ENCODE measurements at places on chromosomes 16 and 17.

DNA sequence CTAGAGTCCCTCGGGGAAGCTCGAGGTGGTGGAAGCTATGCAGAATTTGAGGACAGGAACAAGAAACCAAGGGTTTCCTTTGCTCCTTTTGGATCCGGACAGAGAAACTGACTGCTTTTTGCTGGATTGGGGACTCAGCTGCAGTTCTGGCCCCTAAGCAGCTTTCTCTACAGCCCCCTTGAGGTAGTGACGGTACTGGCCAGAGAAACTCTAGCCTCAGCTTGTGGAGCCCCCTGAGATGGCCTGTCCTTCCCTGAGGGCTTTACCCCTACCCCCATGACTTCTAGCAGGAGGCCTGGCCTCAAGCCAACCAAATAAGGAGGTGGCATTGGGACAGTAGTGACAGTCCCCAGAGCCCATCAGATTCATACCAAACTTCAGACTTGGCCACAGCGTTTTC lies 118.1 kb downstream of the IRX5 start:
- no peak for DNase-seq

GRCh38 chr16:8846401-8846932 lies 22.3 kb downstream of the CARHSP1 start:
- no peak for DNase-seq

DNA sequence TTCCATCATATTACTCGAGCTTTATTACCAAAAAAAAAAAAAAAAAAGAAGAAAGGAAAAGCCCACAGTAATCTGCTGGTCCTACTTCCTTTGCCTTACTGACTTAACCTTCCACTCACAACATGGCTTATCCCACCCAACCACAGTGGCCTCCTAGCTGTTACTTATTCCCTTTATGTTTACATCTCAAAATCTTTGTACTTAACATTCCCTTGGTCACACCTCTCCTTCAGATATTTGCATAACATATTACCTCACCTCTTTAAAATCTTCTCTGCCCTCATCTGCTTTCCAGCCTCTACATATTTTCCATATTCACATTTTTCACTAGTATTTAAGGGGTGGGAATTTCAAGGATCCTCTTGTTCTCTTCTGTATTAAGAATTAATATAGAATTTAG lies 327.0 kb upstream of the TBX2 start:
- DNase-seq, result no peak

- DNase-seq, result no peak
Observed at GRCh38 chr16:64362193-64362592, 759.7 kb downstream of the CDH11 start.

DNA sequence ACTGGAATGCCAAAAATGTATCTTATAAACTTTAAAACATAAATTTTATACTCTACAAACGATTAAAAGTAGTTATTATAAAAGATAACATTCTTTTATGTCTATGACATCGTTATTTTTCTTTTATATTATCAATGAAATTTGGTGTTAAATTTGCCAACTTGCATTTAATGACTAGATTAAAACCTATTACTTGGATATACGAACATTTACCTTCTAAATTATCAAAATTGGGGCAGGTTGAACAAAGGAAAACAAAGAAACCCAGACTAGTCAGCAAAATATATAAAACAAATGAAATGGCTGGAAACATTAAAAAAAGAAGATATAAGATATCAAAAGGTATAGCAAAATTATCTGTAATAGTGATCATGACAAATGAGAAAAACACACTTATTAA lies 34.1 kb upstream of the ABCA3 start:
- no peak for DNase-seq

GRCh38 chr17:28726226-28726626 lies at the start of gene TLCD1:
Gene TLCD1, minus strand, starts transcription at chr17:28726233. Its CDS starts 136 bp downstream, at chr17:28726097.
- DNase-seq, result peak; percentile 75

- DNase-seq, result no peak
Observed at GRCh38 chr16:81221731-81222130, 16.8 kb upstream of the BCO1 start.

- DNase-seq, result no peak
Observed at GRCh38 chr17:63653050-63653449, 30.8 kb downstream of the MAP3K3 start.

- no peak for DNase-seq
Observed at GRCh38 chr17:35914354-35914753, 16.2 kb downstream of the RDM1 start.

GRCh38 chr16:46808997-46809396 lies 22.0 kb downstream of the C16orf87 start:
- no peak for DNase-seq

DNA sequence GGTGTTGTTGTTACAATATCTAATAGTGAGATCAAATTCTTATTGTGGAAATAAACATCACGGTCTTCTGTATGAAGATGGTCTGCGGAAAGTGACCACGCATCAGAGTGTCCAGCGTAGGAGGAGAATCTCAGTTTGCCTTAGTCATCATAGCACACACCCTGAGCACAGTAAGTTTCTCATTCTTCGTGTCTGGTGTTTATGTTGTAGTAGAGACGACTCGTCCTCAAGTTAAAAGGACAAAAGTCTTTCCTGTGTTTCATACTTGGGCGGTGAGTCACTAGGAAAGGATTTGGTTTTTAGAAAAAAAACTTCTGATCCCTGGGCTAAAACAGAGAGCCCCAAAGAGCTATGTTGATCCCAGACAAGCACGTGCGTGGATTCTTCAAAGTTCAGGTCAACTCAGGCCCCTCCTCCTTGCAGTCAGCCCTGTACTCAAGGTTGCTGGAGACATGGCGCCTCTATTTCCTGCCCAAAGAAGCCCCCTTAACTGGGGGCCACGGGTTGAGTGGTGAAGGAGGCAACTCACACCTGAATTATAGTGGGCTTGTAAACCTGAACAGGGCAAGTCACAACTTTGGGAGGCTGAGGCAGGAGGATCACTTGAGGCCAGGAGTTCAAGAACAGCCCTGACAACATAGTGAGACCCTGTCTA lies 170.4 kb downstream of the ZFHX3 start:
- DNase-seq, result no peak

DNA sequence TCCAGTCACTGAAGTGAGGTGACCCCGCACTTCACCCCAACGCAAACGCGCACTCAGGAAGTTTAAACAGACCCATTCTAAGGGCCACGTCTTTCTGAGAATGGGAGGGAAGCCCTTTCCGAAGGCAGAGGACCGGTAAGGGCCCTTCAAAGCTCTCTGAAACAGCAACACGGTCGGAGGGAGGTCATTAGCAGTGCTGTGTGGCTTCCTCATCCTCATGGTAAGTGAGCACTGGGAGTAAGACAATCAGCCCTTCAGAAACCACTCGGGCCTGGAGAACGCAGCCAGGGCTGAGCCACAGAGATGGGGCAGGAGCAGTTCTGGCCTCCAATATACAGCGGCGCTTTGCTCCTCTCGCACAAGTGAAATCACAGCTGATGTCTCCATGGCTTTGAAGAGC lies 23.7 kb downstream of the SRL start:
- no peak for DNase-seq

DNA sequence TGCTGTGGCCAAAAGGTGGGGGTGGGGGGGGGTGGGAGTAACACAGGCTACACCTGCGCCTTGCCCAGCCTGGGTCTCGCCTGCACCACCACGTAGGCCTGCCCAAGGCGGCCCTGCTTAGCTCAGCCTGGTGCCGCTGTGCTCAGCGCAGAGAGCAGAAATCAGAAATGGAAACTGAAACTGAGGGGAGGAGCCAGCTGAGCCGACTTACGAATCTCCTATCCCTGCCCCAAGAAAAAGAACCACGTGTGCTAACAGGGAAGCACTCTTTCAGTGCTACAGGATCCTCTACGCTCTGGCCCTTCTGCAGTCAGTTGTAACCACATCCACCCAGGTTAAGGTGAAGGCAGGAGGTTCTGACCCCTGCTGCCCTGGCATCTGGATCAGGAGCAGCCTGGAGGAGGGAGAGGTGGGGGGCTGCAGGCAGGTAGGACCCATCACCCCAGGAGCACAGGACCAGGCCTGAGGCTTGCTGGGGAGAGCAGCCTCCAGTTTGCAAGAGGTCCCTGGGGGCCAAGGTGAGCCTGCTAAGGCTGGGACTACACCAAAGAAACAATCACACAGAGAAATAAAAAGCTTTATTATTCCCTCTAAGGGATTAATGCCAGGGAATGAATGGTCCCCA lies at the start of gene DHX58:
Gene DHX58 (minus strand): TSS at position 163 of the 625 bp plus-strand sequence. CDS start 822 bp downstream, outside the sequence.
- peak; percentile 83 for DNase-seq

- DNase-seq, result no peak
Observed at GRCh38 chr17:65254166-65254565, 117.0 kb downstream of the RGS9 start.

DNA sequence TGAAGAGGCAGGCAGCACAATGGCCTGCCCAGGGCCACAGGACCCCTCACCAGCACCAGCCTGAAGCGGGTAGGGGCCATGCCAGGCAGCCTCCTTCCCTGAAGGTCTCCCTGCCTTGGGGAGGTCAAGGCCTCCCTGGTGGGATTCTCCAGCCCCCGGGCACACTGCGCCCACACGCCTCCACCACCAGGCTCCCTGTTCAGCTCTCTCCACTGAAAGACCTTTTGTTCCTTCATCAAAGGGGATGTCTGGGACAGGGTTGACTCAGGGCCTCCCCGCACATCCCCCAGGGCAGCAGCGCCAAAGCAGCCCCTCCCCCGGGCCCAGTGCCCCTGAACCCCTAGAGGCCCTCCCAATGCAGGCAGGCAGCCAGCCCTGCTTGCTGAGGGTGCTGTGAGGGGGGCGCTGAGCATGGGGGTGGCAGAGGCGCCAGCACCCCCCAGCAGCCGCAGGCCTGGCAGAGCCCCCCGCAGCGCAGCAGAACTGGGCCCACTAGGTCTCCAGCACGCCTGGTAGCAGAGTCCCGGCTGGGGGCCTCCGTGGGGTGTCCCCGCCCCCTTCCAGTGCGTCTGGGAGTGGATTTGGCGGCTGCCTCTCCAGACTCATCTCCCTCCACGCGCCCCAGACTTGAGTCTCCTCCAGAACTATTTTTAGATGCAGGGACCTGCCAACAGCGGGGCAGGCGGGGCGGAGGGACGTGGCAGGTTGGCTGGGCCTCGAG lies 13.1 kb downstream of the BCAR1 start:
- no peak for DNase-seq

DNA sequence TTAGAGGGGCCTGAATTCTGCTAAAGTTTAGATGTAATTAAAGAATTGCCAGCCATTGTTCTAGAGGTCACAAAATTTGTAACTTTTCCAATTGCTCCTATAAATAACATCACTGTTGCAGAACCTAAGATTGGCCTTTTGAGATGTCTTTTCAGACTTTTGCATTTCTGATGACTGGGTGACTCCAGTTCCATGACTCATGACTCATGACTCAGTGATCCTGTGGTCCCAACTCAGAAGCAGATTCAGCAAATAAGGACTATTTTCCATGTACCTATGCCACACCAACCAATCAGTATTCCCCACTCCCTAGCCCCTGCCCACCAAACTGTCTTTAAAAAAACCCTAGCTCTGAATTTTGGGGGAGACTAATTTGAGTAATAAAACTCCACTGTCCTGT lies 740.9 kb downstream of the CDH8 start:
- no peak for DNase-seq

- DNase-seq, result peak; percentile 66
Observed at GRCh38 chr16:66476328-66477027, 49.4 kb downstream of the BEAN1 start.

GRCh38 chr17:31621566-31621965 lies 230.1 kb downstream of the RAB11FIP4 start:
- DNase-seq, result no peak
